ENCODE measurements at places on chromosomes 2 and 18.
A peak's percentile ranks its signal among the peaks of the same experiment; 100 is the strongest.

- no peak for DNase-seq
Observed at GRCh38 chr2:833180-833579, 117.5 kb upstream of the SNTG2 start.

DNA sequence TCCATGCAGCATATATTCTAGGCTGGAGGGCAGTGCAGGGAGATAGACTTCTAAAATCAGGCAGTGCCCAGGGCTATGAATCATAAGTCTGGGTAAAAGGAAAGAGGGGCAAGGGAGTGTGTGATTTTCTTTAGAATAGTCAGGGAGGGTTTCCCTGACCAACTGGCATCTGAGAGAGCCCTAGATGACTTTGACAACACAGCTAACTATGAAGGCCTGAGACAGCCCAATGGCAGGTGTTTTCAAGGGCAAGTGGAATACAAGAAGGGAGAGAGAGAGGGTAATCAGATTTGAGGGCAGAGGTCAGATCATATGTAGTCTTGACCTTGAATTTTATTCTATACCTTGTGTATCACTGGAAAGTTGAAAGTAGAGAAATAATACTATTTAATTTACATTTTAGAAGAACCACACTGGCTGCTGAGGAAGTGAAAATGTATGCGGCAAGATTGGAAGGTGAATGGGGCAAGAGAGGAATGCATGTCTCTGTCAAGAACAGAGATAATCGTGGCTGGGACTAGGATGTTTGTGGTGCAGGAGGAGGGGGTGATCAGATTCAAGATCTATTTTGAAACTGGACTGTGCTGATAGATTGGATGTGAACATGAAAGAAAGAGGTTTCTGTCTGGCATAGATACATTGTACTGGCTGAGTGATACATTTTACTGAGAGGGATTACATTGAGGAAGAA, 1.9 kb upstream of the ITGB6 start:
- no peak for DNase-seq

GRCh38 chr2:65282477-65283053, 54.9 kb downstream of the ACTR2 start:
- DNase-seq, result no peak

DNA sequence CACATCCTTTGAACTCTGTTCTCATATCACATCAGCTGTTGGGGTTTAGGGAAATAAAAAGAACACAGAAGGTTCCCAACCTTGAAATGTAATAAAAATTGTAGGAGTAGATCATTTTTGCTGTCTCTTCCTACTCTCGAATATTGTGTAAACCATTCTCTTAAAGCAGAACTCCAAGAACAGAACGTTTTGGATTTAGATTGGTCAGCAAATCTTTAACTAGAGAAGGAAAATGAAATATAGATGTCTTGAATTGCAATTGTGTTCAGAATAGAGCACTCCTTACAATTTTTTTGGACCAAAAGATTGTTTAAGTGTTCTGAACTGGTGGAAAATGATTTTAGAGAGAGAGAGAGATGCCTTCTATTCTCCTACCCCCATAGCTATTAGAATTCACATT, 23.9 kb upstream of the THSD7B start:
- no peak for DNase-seq

DNA sequence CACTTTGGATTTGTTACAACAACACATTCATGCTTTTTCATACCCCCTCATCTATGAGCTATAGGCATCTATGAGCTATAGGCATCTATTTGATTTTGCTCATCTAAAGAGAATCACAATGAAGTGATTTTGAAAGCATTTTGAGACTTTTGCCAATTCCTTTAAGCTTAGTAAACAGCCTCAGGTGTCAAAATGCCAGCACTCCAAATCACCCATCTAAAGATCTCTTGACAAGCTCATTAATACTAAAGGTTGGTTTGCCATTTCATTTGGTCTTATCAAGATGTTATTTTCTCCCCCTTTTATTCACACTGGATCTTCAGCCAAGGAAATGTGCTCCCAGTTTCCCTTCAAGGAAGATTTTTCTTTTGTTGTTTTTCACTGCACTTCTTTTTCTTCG, 110.7 kb upstream of the TLK1 start:
- no peak for DNase-seq

DNA sequence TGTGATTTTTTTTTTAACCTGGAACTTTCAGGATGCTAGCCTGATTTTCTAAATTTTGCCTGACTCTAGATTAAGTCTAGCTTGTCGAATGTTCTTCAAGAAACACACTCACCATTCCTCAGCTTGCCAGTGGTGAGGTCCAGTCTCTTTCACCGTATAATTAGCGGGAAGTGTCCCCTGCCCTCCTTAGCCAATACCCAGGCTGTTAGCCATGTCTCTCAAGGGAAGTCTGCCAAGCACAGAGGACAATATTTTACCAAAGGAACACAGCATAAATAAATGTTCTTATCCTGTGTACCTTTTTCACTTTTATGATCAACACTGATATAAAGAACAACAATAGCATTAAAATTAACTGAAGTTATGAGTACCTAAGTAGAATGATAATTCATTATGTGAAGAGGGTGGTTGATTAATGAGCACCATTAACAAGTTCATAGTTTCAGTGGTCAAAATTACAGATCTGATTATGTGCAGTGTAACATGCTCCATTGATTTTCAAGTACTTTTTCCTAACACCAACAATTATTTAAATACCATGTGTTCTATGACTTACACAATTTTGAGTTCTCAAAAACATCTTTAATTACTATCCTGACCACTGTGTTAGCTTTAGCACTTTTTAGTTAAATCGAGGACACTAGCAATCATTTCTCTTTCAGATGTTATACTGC, 445.8 kb upstream of the RAB12 start:
- no peak for DNase-seq

- no peak for DNase-seq
Observed at GRCh38 chr2:11370377-11371091, 26.1 kb upstream of the ROCK2 start.

DNA sequence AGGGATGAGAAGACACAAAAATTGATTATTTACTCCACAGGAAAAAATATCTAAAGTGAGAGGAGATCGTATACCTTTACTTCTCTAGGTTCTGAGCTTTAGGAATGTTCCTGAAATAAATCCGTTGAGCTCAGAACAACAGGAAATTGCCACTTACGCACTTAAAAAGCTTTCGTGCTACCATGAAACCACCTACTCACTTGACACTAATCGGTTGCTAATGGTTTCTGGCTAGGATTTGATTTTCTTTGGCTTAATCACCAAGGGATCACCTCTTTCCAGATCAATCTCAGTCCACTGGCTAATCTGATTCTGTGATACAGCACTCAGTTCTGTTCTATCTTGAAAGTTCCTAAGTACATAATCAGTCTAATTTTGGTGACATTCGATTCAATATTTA, 419.6 kb downstream of the DLGAP1 start:
- DNase-seq, result no peak

DNA sequence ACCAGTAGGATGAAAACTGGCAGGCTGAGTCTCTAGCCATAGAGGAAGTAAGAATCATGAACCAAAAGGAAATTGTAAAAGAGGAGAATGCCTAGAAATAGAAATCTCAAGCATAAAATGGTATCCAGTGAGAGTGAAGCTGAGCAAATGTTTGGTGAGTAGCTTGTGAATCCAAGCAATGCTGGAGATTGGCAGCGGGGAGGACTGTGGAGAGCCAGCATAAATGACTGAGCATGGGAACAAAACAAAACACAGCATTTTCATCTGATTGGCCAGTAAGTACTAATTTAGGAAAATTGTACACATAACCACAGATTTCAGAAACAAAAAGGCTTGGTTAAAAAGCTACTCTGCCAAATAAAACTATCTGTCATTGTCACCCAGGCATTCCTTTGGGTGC, 390.0 kb downstream of the STK39 start:
- no peak for DNase-seq

GRCh38 chr2:6605836-6606505, 259.7 kb downstream of the CMPK2 start:
- no peak for DNase-seq

GRCh38 chr18:27860011-27860410, 316.9 kb downstream of the CDH2 start:
- no peak for DNase-seq

- no peak for DNase-seq
Observed at GRCh38 chr2:11983401-11983800, 237.0 kb downstream of the LPIN1 start.

DNA sequence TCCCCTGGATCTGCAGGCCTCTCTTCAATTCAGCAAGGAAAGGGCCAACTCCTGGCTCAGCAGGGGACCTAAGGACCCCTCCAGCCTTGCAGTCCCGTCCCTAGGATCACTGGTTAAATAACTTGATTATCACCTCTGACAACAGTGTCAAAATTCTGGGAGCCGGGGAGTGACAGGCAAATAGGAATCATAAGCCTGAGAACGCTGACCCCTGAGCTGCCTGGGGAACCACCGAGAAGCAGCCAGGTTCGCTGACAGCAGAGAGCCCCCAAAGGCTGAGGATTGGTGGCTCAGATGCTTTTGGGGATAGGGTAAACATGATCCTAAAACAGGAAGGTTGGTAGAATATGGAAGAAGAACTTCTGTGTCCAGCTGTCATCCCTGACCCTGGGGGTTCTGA, 17.5 kb upstream of the TNS1 start:
- DNase-seq, result no peak

- no peak for DNase-seq
Observed at GRCh38 chr2:86487062-86487461, 45.9 kb downstream of the KDM3A start.

DNA sequence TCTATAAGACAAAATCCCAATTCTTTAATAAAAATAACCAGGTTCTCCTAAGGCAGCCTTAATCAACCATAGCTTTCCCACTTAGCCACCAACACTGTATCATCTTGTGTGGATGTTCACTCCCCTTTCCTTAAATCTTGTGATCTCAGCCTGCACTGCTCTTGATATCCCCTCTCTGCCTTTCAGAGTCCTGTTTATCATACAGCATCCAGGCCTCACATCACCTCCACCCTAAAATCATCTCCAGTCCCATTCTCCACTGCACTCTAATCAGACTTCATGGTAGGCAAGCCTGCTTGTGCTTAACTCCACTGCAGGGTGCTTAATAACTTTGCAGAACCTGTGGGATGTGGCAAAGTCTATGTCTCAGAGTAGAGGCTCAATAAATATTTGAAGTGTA, 18.8 kb downstream of the ARHGAP15 start:
- no peak for DNase-seq

DNA sequence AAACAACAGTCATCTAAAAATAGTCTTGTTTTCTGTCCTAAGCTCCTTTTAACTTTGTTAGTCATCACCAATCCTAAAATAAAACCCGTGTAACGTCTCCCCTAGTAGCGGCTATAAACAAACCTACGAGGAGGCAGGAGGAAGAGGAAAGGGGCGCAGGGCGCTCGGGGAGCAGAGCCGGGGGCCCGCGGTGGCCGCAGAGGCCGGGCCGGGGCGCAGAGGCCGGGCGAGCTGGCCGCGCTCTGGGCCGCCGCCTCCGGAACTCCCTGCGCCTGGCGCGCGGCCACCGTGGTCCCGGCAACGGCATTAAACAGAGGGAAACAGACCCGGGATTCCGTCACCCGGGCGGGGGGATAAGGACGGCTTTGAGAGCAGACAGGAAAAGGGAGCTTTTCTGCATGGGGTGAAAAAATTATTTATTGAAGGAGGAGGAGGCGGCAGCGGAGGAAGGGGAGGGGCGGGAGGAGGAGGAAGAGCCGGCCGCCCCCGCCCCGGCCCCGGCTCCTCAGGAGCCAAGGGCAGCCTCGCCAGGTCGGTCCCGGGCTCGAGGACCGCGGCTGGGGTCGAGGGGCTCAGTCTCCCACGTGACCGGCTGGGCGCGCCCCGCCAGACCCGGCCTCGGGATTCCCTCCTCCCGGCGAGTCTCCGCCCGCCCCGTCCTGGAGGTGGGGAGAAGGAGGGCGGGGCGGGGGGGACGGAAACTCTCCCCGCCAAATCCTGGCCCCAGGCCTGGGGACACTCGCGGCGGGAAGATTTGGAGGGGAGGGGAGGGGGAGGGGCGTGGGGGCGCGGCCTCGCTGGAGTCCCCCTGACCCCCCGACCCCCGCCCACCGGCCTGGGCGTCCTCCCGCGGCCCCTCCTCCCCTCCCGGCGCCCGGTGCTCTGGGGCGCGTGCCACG, 1.8 kb upstream of the NFATC1 start:
- peak; percentile 88 for DNase-seq

- DNase-seq, result no peak
Observed at GRCh38 chr2:155651851-155652250, 680.7 kb downstream of the NR4A2 start.

DNA sequence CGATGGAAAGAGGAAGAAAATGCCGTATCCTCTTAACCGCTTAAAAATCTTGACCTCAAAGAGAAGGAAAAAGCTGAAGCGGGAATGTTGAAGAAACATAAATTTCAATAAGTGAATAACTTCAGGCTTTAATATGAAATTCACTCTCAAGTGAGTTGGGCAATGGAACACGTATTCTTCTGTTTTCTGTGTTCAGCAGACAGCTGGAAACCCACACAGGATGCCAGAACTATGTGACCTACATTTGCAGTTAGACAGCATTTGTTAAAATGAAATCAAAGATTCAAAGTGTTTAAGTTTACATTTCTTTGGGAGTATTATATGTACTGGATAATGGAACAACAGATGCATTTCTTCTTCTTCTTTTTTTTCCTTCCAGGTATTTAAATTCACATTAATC, 80.5 kb upstream of the SPATS2L start:
- no peak for DNase-seq

DNA sequence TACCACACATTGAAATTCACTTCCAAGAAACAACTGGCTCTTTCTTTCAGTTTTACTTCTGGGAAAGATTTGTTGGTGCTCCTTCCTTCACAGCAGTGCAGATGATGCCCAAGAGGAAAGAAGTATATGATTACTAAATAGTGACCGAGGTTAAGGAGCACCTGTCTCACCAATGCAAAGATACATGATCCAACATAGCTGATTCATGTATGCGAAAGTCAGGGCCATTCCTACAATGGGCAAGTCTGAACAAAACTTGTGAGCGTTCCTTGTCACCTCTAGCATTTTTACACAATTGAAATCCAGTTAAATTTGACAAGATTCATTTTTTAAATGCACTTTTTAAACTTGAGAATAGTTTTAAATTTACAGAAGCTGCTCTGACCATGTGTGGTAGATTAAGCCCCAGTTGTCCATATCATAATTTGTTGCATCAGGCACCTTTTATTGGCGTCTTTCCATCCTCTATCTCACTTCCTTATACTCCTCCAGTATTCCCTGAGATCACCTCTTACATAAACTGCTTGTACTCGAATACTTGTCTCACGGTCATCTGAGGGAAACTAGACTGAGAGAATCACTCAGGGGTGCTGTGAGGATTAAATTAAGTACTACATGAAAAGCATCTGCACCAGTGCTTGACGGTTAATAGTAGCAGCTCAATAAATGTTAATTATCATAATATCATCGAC, 438.8 kb upstream of the CDH20 start:
- no peak for DNase-seq
